ENCODE measurements at places on chromosomes 11 and 22. TPM values are rescaled to one million over a fixed set of nuclear protein-coding genes. Genes with fewer than 3 reads are reported as not detected.

DNA sequence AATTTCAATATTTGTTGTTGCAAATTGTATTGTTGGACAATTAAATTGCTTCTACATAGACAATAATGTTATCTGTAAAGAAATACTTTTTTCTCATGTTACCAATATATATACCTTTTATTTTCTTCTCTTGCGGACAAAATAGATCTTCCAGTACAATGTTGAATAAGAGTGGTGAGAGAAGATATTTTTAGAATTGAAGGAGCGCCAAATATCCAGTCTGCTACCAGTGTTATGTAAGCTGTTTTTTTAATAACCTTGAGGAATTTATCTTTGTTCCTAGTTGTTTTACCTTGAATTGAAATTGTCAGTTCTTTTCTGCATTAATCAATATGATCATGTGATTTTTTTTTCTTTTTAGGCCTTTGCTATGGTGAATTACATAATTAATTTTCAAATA is 1702.5 kb upstream of the RAG2 start:
- DNase-seq: no peak

CFAP300 gene
- 4.0 TPM for total RNA-seq

- DNase-seq: no peak
These were observed 203.1 kb upstream of the MTMR2 start for GRCh38 chr11:96126917-96127595.

GRCh38 chr11:37141707-37142106 is 543.7 kb upstream of the RAG2 start:
- DNase-seq: no peak

Measured in prostate gland (tissue), 2 donors.